ENCODE measurements at places on chromosomes 7 and 10.

DNA sequence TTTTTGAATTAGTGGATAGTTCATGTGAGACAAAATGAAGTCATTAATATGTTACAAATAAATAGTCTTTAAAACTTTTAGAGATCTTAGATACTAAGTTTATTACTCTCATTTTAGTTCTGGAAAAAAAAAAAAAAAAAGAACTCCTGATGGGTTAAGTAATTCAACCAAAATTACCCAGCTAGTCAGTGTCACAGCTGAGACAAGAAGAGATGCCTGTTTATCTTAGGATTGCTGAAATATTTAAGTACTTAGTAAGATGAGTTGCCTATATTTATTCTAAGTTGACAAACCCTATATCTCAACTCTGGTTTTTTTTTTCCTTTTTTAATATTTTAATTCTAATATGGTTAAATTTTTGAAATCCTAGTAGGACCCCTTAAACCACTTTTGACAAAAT lies 781.0 kb upstream of the LRRN3 start:
- DNase-seq: no peak

GRCh38 chr10:65827359-65827758 lies 1098.5 kb upstream of the LRRTM3 start:
- no peak for DNase-seq

GRCh38 chr7:140595468-140596092 lies 45.0 kb downstream of the DENND2A start:
- no peak for DNase-seq

- peak; percentile 46 for DNase-seq
These were observed 86.9 kb downstream of the JAZF1 start for GRCh38 chr7:28093623-28094232.

GRCh38 chr10:104321725-104322415 lies 16.4 kb downstream of the ITPRIP start:
- no peak for DNase-seq

DNA sequence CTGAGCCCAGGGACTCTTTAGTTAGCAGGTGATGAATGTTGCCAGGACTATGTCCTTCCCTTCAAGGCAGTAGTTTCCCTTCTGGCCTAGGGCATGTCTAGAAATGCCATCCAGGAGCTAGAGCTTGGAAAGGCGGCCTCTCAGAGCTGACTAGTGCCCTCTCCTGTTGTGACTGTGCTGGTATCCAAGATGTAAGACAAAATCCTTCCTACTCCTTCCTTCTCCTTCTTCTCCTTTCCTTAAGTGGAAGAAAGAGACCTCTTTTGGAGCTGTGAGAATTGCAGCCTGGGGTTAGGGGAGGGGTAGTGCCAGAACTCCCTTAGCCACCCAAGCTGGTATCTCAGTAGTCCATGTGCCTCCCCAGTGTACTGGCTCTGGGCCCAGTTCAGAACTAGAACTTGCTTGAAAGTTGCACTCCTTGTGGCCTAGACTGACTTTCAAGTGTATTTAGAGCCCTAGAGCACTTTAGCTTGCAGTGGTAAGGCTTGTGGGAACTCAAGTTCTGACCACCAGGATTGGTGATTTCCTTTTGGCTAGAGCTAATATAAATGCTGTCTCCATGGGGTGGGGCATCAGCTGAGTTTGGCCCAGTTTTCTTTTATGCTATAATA lies 118.8 kb downstream of the NPSR1 start:
- DNase-seq: no peak

DNA sequence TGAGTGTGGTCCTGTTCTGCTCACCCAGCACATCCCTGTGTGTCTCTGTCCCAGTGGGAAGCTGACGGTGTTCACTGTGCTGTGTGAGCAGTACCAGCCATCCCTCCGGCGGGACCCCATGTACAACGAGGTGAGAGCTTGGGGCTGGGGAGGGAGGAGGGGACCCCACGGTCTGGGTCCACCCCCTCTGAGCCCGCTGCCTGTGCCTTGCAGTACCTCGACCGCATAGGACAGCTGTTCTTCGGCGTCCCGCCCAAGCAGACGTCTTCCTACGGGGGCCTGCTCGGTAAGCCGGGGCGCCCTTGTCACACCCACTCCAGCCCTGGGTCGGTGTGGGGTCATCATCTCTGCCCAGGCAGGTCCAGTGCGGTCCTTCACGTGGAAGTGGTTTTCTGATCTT lies 17.3 kb downstream of the GET4 start:
- no peak for DNase-seq

GRCh38 chr7:95619921-95620320 lies 23.6 kb upstream of the PDK4 start:
- no peak for DNase-seq

DNA sequence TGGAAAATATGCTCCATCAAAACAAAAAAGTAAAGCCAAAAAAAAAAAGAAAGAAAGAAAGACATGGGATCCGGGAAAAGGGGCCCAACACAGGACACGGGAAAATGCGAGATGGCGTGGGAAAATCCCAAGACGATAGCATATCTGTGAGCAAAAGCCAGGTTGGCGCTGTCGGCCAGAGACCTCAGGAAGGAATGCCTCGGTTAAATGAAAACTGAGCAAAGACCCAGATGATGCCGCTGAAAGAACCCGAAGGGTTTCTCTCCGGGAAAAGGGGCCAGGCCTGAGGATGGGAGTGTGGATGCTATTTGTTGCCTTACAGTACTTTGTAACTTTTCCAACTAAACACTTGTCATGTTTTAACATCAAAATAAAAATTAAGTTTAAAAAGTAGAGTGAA lies 49.5 kb upstream of the PPP2R2D start:
- no peak for DNase-seq

DNA sequence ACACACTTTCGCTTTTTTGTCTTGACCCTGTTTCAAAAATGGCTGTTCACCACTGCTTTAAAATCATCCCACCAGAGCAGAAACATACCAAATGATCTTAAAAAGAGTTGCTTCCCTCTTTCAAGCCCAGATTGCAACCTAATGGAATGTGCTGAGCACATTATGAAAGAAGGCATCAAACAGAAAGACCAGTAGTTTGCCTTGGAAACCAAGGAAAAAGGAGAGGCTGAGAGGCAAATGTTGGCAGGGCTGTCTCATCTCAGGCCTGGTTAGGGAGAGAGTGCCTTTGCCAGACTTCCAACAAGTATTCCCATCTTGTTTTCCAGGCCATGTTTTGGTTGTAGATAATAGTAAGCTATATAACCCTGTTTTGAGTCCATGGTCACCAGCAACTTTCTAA lies 64.3 kb downstream of the ABCB4 start:
- DNase-seq: no peak

DNA sequence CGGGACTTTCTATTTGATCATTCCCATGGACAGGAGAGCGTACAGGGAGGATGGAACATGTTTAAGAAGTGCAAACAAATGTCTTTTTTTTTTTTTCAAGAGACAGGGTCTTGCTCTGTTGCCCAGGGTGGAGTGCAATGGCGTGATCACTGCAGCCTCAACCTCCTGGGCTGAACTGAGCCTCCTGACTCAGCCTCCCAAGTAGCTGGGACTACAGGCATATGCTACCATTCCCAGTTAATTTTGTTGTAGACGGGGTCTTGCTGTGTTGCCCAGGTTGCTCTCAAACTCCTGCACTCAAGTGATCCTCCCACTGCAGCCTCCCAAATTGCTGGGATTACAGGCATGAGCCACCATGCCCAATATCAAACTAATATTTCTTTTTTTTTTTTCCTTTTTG lies 40.5 kb downstream of the SPDYE5 start:
- DNase-seq: no peak

DNA sequence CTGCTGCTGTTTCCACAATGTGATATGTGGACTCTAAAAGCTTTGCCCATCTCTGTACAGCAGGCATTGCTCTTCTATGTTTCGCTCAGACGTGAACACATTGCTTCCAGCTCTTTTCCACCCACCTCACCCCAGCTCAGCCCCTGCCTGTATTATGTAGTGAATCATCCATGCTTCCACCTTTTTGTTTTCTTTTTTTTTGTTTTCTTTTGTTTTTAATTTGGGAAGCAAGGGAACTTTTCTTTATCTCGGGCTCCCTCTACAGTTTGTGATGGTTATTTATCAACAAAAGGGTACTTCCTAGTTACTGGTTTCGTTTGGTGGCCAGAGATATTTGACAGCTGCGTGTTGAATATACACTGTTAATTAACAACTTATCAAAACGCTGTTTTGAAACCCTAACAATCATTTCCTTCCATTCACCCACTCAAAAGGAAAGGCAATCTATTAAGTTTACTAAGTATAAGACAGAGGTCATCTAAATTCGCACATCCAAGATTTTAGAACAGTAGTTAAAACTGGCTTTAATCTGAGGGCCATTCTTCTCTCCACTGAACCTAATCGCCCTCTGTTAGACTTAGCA lies 127.9 kb upstream of the STK17A start:
- DNase-seq: no peak

- DNase-seq: no peak
These were observed 269.9 kb upstream of the IMMP2L start for GRCh38 chr7:111832174-111832573.

DNA sequence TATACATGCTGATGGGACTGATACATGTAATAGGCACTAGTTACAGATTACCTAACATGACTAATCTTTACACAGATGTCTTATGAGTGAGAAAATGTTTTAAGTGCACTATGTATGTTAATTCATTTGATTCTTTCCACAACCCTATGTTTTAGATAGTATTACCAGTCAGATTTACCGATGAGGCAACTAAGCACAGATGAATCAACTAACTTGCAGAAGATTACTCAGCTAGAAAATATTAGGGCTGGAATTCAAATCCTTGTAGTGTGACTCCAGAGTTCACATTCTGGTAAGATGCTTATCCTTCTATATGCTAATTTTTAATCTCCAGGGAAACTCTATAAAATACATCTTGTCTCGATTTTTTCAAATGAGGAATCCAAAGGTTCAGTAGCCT lies 964.9 kb downstream of the REEP3 start:
- DNase-seq: no peak

DNA sequence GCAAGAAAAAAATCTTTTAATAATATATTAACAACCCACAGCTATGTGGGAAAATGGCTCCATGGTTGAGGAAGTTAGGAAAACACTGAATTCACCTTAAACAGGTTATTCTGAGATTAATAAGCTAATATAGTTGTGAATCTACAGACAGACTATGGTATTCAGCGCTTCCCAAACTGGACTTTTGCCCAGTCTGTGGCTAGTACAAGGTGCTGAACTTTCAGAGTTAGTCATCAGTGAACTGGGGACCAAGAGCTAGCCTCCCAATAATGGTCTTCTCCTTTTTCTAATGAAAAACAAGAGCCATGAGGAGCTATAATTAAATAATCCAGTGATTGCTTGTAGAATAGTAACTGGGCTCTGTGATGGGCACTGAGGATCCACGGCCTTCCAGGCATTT lies 65.3 kb downstream of the FRMPD2 start:
- DNase-seq: no peak

GRCh38 chr10:124325998-124326636 lies 92.6 kb downstream of the OAT start:
- no peak for DNase-seq

DNA sequence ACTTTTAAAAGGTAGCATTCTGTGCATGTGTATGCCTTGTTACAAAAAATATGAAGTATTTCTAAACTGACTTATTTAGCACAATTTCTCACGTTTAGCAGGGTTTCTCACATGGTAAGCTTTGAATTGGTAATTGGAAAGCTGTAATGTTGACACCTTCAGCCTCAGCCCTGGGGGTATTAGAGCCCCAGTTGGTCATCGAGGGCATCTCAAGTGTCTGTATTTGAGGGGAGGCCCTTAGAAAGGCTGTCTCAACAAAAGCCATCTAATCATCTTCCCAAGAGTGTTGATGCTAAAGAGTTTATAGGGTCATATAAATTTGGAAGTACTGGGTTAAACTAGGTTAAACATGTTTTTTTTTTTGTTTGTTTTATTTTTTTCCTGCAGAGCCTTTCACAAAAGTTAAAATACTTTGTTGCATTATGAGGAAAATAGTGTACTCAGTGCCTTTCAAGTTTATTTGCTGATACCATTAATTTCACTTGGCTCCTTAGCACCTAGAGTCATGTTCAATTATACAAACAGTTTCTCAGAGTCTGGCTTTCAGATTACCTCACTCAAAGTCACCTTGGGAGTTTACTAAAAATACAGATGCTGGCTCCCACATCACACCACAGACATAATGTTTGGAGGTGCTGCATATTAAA lies 134.0 kb downstream of the CD36 start:
- no peak for DNase-seq

- no peak for DNase-seq
These were observed 94.9 kb downstream of the GFRA1 start for GRCh38 chr10:116178086-116178605.

GRCh38 chr10:122113161-122113944 lies 124.4 kb downstream of the TACC2 start:
- DNase-seq: no peak

DNA sequence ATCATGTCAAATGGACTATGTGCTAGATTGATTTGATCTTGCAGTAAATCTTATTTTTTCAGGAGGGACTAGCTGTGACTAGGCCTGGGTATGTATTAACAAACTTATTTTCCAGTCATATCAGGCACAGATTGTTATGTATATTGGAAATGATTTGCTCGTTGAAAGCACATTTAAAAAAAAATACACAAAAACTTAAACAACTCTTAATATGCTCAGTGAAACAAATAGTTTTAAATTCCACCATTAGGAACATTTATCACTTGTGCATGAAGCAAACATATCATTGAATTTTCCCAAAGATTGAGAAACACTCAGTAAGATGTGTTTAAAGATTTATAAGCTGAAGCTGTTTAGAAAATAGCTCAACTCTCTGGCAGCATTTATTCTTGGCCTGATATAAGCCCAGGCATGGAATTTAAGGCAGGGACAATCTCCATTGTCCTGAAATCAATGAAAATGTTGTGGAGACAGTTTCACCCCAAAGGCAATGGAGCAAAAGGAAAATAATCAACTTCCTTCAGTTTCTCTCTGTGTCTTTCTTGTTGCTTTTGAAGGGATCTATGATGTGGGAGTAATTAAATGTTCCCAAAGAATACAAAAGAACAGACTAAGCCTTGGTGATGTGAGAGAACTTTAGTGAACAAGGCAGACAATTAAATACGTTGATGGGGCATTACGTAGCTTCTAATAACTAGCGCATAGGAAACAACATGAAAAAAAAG lies 250.3 kb downstream of the GPR37 start:
- no peak for DNase-seq

- DNase-seq: no peak
These were observed 22.8 kb downstream of the EEPD1 start for GRCh38 chr7:36175886-36176285.

DNA sequence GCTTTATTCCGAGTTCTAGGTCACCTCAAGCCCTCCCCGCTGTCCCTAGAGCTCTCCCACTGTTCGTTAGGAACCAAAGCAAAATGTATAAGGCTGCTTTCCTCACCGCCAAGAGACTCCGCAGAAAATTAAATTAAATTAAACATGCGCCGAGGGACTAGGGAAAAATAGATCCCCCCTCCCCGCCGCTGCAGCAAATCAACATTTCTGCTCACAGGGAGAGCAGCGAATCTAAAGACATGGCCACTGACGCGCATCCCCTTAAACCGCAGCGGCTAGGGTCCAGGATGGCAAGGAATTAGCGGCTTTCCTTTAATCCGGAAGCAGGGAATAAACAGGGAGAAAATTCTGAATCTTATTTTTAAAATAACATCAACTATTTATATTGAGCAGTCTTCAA lies 7.6 kb downstream of the SP8 start:
- DNase-seq: no peak
